ENCODE measurements at places on chromosomes 7 and 10. TPM values are rescaled to one million over a fixed set of nuclear protein-coding genes. Genes with fewer than 3 reads are reported as not detected.

The SPDYE5 gene
- total RNA-seq: 0.17 TPM

The CYP3A7 gene
- not detected for total RNA-seq

The OR2A1 gene
- total RNA-seq: 0.13 TPM

The CRTAC1 gene
- not detected for total RNA-seq

The STAG3 gene
- total RNA-seq: 16.1 TPM

The LRGUK gene
- 0.15 TPM for total RNA-seq

The THSD7A gene
- not detected for total RNA-seq

The APBB1IP gene
- total RNA-seq: 74.9 TPM

The SND1 gene
- total RNA-seq: 190 TPM

The GPC2 gene
- total RNA-seq: 15.6 TPM

The SEM1 gene
- 53.9 TPM for total RNA-seq

The HTR5A gene
- total RNA-seq: not detected

The EPHA1 gene
- 15.8 TPM for total RNA-seq

The SLC25A40 gene
- 50.4 TPM for total RNA-seq

The ABCA13 gene
- 0.18 TPM for total RNA-seq

The SLC26A5 gene
- total RNA-seq: not detected

The METTL27 gene
- total RNA-seq: 2.6 TPM
